ENCODE measurements at places on chromosomes 3 and 15. TPM values are rescaled to one million over a fixed set of nuclear protein-coding genes. Genes with fewer than 3 reads are reported as not detected.

GRCh38 chr15:51135276-51135675 is 40.6 kb upstream of the TNFAIP8L3 start:
- DNase-seq: no peak

DNA sequence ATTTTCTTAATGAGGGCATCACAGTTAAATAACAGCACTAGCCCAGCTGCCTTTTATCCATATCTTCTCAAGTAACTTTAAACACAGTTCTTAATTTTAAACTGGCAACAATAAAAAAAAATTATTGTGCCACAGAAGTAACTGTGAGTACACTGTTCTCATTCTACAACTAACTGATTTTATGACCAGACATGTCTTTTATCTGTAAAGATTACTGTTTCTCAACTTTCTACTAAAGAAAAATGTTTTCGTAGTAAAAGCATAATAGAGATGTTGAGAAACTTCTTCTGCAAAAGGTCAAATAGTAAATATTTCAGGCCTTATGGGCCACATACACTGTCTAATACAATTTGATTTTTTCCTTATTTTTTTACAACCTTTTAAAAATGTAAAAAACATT is 32.0 kb downstream of the PLOD2 start:
- no peak for DNase-seq

- no peak for DNase-seq
Observed at GRCh38 chr3:37770938-37771918, 90.5 kb upstream of the CTDSPL start.

GRCh38 chr15:77021803-77022381 is 27.0 kb downstream of the PSTPIP1 start:
- peak; percentile 77 for DNase-seq

DNA sequence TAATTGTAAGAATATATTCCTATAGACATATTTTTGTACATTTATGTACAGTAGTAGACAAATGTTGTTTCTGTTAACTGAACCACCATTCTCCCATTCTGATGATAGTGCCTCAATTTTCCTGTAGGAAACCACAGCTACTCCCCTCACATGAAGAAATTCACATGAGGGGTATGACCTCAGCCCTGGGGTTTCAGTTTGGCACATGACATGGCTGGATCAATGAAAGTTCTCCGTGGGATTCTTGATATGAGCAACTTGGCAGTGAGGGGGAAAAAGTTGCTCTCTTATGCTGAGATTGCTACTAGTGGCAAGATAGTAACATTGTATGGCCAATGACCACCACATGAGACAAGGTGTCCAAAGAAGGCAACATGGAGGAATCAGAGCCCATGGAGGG is 1090.3 kb upstream of the CFAP20DC start:
- no peak for DNase-seq

Gene RAD51
- total RNA-seq: 54.3 TPM

Gene TMEM207
- total RNA-seq: not detected

Gene PTH1R
- not detected for total RNA-seq

- DNase-seq: no peak
Observed at GRCh38 chr3:21801631-21802030, 50.6 kb upstream of the ZNF385D start.

Gene CCDC39
- total RNA-seq: not detected

GRCh38 chr3:75951941-75952340 is 166.6 kb upstream of the ZNF717 start:
- DNase-seq: no peak

- no peak for DNase-seq
Observed at GRCh38 chr3:8647137-8647985, 2.8 kb upstream of the SSUH2 start.

GRCh38 chr3:13086531-13086981 is 13.3 kb upstream of the IQSEC1 start:
- DNase-seq: no peak

GRCh38 chr3:72576563-72576962 is 271.7 kb downstream of the SHQ1 start:
- no peak for DNase-seq

DNA sequence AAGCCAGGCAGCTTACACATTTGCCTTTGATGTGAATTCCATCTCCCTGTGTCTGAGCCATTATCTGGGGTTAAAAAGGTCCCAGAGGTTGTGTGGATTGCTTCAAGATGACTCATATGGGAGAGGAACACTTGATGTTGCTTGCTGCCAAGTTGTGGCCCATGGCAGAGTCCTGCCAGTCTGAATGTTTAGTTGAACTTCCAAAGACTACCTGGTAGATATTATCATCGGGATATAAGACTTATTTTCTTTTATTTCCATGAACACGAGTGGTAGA is 85.6 kb downstream of the TJP1 start:
- no peak for DNase-seq

DNA sequence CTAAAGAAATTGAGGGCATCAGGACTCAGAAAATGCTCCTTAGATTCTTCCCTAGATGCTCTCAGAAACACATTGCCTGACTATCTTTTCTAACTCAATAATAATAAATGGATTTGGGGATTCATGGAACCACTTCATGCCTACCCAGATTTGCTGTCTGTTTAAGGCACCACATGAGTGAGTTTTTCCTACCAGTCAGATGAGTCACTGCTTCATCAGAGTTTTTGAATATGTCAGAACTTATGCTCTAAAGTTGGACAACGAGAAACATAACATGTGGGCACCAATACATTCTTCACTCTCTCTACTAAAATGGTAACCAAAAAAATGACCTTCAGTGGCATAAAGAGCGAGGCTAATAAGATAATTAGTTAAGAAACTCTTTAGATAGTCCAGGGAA is 1135.1 kb downstream of the TUSC7 start:
- no peak for DNase-seq
